ENCODE measurements at places on chromosomes 12 and 14. TPM values are rescaled to one million over a fixed set of nuclear protein-coding genes. Genes with fewer than 3 reads are reported as not detected.

Gene CD69
- total RNA-seq, result not detected

Gene LRP1-AS
- not detected for total RNA-seq

Gene ATXN3
- 20.0 TPM for total RNA-seq

Gene MGAT4C
- 0.02 TPM for total RNA-seq

GRCh38 chr12:52404951-52405350 is 1.2 kb downstream of the KRT82 start:
- no peak overlapping the region for H3K4me3 ChIP-seq
- no peaks in the 10 kb centered on the region for H3K36me3 ChIP-seq
- no peak for DNase-seq
- H3K4me1 ChIP-seq, result no peaks in the 10 kb centered on the region

DNA sequence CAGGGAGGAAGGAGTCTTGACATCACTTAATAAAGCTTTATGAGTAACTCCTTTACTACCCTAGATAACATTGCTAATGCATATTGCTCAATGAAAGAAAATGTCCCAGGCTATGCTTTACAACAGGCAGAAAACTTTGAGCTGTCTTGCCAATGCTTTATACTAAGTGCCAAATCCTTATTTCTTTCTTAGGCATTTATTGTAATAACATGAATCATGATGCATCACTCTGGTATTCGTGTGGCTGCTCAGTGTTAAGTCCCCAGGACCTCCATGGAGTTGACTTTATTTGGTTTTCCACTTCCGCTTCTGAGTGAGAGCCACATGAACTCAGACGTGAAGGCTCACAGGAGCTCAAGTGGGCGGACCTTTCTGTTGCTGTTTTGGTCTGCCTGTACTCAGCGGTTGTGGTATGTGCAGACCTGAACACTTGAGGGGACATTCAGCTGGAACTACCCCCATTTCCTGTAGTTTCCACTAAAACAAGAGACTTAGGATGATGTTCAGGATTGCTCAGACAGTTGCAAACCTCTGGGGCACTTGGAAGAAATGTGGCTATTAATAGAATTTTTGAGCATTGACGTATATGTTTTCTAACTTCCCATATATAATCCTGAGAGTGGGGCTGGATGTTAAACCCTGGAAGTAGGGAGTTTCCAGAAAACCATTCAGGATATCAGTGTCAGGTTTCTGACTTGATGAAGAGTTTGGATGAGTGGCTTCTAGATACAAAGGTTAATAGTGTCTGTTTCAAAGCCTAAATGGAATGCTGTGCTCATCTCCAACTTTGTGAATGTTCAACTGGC is 258.6 kb downstream of the MSRB3 start:
- peaks cover 60% of the 10 kb centered on the region for H3K4me1 ChIP-seq
- H3K27me3 ChIP-seq, result no peaks in the 10 kb centered on the region
- no peak for DNase-seq

DNA sequence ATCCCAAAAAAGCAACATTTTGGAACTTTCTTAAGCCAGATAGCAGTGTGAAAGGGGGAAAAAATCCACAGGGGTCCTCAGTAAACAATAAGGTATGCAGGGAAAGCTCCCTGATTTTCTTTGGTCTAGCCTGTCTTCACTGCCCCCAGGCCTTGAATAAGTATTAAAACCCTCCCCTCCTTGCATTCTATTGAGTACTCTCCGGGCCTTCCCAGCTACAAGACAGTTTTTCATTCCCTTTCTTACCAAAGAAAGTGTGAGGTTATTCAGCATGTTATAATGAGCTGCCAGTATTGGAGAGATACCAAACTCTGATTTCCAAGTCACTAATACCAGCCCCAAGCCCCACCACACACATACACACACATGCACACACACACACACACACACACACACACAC is 59.8 kb upstream of the KIF21A start:
- DNase-seq, result no peak
- H3K27me3 ChIP-seq, result no peaks in the 10 kb centered on the region
- H3K4me3 ChIP-seq, result no peak overlapping the region
- no peak overlapping the region for H3K27ac ChIP-seq
- peaks cover 4% of the 10 kb centered on the region for H3K4me1 ChIP-seq

DNA sequence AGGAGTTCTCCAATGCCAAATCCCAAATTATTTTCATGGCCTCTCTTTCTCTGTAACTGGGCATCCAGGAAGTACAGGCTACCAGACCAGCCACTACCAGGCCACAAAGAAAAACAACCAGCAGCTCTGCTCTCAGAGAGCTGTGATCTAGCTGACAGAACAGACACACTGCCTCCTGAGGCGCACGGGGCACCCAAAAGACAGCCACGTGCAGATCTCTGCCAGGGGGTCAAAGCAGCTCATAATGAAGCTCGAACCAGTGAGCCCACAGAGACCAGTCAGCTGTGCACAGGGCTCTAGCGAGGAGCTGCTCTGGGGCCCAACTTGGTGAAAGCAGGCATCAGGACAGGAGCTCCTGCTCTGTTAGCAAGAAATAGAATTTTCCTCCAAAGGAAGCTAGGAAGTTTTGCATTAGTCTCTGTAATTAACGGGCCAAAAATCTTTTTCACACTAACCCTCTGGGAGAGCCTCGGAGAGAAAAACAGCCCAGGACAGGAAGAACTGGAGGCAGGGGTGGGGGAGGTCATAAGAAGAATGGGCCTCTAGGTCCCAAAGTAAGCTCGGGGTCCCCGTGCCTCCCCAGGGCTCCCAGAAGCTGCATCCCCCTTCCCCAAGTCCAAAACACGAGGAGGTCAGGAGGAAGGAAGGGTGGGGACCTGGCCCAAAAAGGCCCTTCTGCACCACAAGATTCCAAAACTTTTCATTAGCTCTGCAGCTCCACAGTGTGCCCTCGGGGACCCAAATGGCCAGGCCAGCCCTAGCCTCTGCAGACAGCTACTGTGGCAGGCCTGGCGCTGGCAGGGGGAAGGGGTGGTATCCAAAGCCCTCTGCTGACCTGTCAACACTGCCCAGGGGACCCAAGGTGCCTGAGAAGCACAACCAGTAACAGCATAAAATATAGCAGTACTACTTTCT is 30.2 kb downstream of the ACTN1 start:
- H3K4me1 ChIP-seq, result peaks cover 97% of the 10 kb centered on the region
- H3K4me3 ChIP-seq, result peak overlapping the region; percentile 44
- peaks cover 11% of the 10 kb centered on the region for H3K36me3 ChIP-seq
- peak; percentile 75 for DNase-seq
- no peaks in the 10 kb centered on the region for H3K27me3 ChIP-seq
- H3K27ac ChIP-seq, result peak overlapping the region; percentile 84

DNA sequence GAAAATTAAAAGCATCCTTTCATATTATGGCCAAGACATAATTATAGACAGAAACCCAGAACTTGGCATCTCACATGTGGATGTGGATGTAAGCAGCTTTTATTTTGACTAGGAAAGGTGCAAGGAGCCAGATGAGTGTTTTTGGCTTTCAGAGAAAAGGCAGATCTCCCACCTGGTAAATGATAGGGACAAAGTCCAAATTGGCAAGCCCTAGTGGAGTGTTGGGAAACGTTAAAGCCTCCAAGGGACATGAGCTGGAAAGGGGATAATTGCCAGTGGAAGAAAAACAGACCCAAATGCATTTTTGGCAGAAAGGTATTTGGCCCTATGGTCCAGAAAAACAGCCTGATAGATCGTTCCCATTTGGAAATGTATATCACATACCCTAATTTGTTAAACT is 60.1 kb downstream of the KLHL28 start:
- peaks cover 2% of the 10 kb centered on the region for H3K36me3 ChIP-seq
- H3K4me3 ChIP-seq, result no peak overlapping the region

- no peaks in the 10 kb centered on the region for H3K36me3 ChIP-seq
- peak; percentile 46 for DNase-seq
- H3K27me3 ChIP-seq, result no peaks in the 10 kb centered on the region
- peaks cover 45% of the 10 kb centered on the region for H3K4me1 ChIP-seq
Observed at GRCh38 chr12:118061873-118062843, 1.2 kb upstream of the WSB2 start.

GRCh38 chr14:91350483-91350812 is 67.2 kb downstream of the CCDC88C start:
- peaks cover 2% of the 10 kb centered on the region for H3K36me3 ChIP-seq
- no peaks in the 10 kb centered on the region for H3K4me1 ChIP-seq
- no peak overlapping the region for H3K4me3 ChIP-seq
- no peak overlapping the region for H3K27ac ChIP-seq
- peaks cover 4% of the 10 kb centered on the region for H3K27me3 ChIP-seq
- DNase-seq, result peak; percentile 27

GRCh38 chr12:75116646-75117198 is 92.9 kb downstream of the KCNC2 start:
- no peak for DNase-seq
- H3K4me3 ChIP-seq, result no peak overlapping the region
- no peaks in the 10 kb centered on the region for H3K36me3 ChIP-seq
- no peaks in the 10 kb centered on the region for H3K4me1 ChIP-seq

- H3K4me1 ChIP-seq, result no peaks in the 10 kb centered on the region
- DNase-seq, result no peak
- no peaks in the 10 kb centered on the region for H3K36me3 ChIP-seq
Observed at GRCh38 chr14:33165144-33165925, 226.7 kb downstream of the NPAS3 start.

DNA sequence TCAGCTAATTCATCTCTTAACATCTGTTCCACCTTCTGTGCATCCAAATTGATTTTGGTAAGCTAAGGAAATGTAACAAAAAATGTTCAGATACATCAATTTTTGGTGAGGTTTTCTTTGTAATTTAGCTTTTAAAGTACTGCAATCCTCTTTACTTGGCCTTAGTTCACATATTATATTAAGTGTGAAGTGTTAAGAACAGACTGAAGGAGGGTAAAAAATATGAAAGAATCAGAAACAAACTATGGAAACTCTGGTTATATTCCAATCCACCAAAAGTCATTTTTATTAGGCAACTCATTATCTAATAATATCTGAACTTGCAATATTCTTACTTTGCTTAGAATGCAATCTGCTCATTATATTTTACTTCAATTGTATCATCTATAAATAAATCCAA is 49.1 kb downstream of the CEP290 start:
- H3K4me1 ChIP-seq, result no peaks in the 10 kb centered on the region
- peaks cover 10% of the 10 kb centered on the region for H3K36me3 ChIP-seq
- no peak for DNase-seq
- H3K4me3 ChIP-seq, result no peak overlapping the region
- H3K27ac ChIP-seq, result no peak overlapping the region
- H3K27me3 ChIP-seq, result no peaks in the 10 kb centered on the region

GRCh38 chr14:64719601-64720000 is 15.4 kb downstream of the PLEKHG3 start:
- peak; percentile 30 for DNase-seq
- H3K27ac ChIP-seq, result peak overlapping the region; percentile 95
- no peak overlapping the region for H3K4me3 ChIP-seq
- H3K36me3 ChIP-seq, result peaks cover 2% of the 10 kb centered on the region

- H3K27me3 ChIP-seq, result peaks cover 2% of the 10 kb centered on the region
- DNase-seq, result no peak
- no peak overlapping the region for H3K27ac ChIP-seq
- no peaks in the 10 kb centered on the region for H3K4me1 ChIP-seq
Observed at GRCh38 chr12:93154753-93155480, 222.8 kb upstream of the NUDT4 start.

GRCh38 chr12:76559400-76560085 is at the start of gene OSBPL8:
Gene OSBPL8, minus strand, starts transcription at chr12:76559771. Its CDS starts 72,220 bp downstream, at chr12:76487551.
- H3K27me3 ChIP-seq, result no peaks in the 10 kb centered on the region
- H3K4me1 ChIP-seq, result peaks cover 38% of the 10 kb centered on the region
- H3K4me3 ChIP-seq, result peak within 1 kb of the TSS; percentile 93
- H3K27ac ChIP-seq, result peak within 1 kb of the TSS; percentile 95
- peak; percentile 95 for DNase-seq

GRCh38 chr12:79634957-79635471 is 55.8 kb downstream of the PAWR start:
- peak overlapping the region; percentile 19 for H3K27ac ChIP-seq
- no peak overlapping the region for H3K4me3 ChIP-seq
- H3K27me3 ChIP-seq, result no peaks in the 10 kb centered on the region
- DNase-seq, result no peak

GRCh38 chr12:5409619-5410018 is 22.3 kb upstream of the NTF3 start:
- peaks cover 10% of the 10 kb centered on the region for H3K27me3 ChIP-seq
- DNase-seq, result no peak
- no peaks in the 10 kb centered on the region for H3K36me3 ChIP-seq
- H3K4me1 ChIP-seq, result peaks cover 12% of the 10 kb centered on the region
- no peak overlapping the region for H3K4me3 ChIP-seq

DNA sequence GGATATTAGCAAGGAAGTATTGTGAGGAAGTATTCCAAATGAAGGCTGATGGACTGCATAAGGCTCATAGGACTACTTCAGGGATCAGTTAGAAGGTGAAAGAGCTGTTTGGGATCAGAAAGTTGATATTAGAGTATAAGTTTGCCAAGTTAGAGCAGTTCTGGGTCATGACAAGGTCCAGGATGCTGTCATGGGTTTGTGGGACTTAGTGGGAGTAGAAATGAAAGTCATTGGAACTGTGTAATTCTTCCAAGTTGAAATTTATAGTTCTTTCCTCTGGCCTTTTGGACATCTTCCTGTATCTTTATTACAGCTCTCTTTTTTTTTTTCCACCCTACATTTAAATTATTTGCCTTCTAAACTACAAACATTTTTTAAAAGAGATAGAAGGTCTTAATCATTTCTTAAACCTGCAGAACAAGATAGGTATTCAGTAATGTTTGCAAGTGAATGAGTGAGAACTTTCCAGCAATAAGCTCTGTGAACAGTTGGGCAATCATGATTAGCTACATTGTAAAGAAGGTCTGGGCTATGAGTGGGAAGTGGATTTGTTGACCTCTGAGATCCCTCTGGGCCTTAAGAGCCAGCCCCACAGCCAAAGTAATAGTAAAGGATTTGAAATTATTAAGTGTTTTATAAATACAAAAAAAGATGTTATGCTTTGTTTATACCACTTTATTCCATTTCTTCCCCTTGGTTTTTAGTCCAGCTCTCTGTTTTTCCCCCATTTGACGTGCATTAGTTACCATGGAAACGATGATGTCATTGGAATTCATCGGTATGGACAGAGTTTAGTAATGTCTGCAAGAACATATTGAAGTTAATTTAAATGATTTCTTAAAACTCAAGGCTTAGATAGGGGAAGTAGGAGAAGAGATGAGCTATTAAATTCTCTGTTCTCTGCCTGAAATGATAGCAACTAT is 247.9 kb upstream of the ARHGAP5 start:
- no peak overlapping the region for H3K4me3 ChIP-seq
- H3K27me3 ChIP-seq, result no peaks in the 10 kb centered on the region
- peaks cover 5% of the 10 kb centered on the region for H3K4me1 ChIP-seq
- DNase-seq, result no peak
- H3K27ac ChIP-seq, result peak overlapping the region; percentile 30
- peaks cover 5% of the 10 kb centered on the region for H3K36me3 ChIP-seq

DNA sequence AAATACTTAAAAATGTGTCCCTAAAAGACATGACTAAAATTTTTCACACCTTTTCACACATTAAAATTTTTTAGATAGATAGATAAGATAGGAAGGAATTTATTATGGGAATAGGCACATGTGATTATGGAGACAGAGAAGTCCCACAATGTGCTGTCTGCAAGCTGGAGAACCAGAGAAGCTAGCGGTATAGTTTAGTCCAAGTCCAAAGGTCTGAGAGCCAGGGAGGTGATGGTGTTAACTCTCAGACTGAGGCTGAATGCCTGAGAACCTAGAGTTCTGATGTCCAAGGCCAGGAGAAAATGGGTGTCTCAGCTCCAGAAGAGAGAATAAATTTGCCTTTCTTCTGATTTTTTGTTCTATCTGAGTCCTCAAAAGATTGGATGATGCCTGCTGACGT is 65.7 kb downstream of the POLR3B start:
- peaks cover 14% of the 10 kb centered on the region for H3K4me1 ChIP-seq
- no peaks in the 10 kb centered on the region for H3K27me3 ChIP-seq
- H3K27ac ChIP-seq, result no peak overlapping the region
- no peak overlapping the region for H3K4me3 ChIP-seq

GRCh38 chr12:118521036-118521370 is 144.6 kb downstream of the SUDS3 start:
- no peaks in the 10 kb centered on the region for H3K4me1 ChIP-seq
- H3K27me3 ChIP-seq, result peaks cover 1% of the 10 kb centered on the region
- no peak for DNase-seq
- no peak overlapping the region for H3K4me3 ChIP-seq
- H3K36me3 ChIP-seq, result no peaks in the 10 kb centered on the region

All from chondrocyte (in vitro differentiated cells).